ENCODE measurements at places on chromosomes 7 and 10. TPM values are rescaled to one million over a fixed set of nuclear protein-coding genes. Genes with fewer than 3 reads are reported as not detected.

DNA sequence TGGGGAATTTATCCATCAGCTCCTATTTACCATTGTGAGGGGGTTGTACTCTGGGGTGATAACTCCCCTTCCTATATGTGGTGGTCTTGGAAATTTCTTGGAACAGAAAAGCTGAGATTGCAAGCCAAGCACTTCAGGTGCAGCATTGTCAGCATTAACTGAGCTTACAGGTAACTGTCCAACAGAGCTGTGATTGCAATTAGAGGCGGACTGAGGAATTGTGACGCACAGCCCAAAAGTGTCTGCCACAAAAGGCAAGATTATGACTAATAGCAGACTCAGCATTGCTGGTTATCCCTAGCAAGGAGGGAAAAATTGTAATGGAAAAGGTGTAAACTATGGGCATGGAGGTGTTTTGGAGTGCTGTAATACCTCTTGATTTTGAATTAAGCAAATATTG, 126.1 kb upstream of the AGR3 start:
- no peak for DNase-seq

The FLNC gene
- total RNA-seq, result 245 TPM

DNA sequence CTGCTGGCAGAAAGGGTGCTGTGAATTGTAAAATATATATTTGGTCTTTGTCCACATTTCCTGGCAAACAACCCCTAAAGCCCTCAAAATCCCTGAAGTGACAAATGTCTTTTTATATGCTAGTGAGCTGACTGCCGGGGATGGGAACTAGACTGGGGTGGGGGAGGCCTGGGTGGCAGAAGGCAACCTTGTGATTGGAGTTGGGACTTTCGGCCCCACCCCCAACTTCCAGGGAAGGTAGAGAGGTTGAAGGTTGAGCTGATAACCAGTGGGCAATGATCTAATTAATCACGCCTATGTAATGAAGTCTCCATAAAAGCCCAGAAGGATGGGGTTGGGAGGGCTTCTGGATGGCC, 2.7 kb downstream of the EPHA1 start:
- DNase-seq, result no peak

DNA sequence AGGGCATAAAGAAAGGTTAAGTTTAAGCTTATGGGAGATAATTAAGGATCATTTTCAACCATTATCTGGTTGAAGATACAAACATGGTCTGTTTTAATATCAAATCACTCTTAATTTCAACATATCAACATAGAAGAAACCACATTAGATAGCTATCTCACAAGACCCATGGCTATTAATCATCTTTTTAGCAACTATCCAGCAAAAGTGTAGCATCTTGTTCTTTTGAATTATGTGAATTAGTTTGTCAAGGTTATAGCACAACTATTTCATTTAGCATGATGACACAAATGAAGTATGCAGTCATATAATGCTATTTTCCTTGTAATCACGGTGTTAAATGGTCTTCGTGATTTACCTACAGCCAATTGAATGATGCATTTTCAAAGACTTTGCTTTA, 58.9 kb upstream of the PPP1R9A start:
- DNase-seq, result no peak

GRCh38 chr7:139036901-139037300, 1.1 kb upstream of the ZC3HAV1L start:
- no peak for DNase-seq

- DNase-seq, result peak; percentile 63
Observed at GRCh38 chr10:69051710-69052487, 36.0 kb upstream of the SRGN start.

GRCh38 chr7:101237206-101238067, at the start of gene CLDN15:
TSS of gene CLDN15 (minus strand) at chr7:101237802. CDS start at chr7:101237581, 221 bp downstream.
- DNase-seq, result peak; percentile 89

The ADAM12 gene
- total RNA-seq, result 5.5 TPM

DNA sequence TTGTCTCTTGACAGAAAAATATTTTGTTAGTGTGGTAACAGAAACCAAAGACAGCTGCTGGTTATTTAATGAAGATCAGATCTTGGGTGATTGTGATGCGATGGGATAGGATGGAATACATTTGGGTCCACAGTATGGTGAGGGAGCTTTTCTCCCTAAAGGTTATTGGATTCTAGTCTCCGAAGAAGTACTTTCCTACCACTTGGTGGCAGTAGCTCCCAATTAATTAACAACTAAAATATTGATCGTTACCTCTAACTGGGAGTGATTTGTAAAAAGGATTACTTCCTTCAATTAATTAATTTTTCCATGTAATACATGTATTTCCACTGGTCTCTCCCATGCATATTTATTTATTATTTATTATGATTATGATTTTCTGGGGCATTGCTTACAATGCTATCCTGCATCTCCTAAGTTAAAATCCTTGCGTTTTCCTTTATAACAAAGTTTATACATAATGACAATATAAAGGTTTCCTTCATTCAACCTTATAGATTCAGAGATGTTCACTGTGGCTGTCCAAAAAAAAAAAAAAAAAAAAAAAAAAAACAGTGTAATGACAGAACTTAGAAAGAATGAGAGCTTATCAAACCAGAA, 25.6 kb downstream of the TMEM196 start:
- no peak for DNase-seq

The MYL10 gene
- not detected for total RNA-seq

DNA sequence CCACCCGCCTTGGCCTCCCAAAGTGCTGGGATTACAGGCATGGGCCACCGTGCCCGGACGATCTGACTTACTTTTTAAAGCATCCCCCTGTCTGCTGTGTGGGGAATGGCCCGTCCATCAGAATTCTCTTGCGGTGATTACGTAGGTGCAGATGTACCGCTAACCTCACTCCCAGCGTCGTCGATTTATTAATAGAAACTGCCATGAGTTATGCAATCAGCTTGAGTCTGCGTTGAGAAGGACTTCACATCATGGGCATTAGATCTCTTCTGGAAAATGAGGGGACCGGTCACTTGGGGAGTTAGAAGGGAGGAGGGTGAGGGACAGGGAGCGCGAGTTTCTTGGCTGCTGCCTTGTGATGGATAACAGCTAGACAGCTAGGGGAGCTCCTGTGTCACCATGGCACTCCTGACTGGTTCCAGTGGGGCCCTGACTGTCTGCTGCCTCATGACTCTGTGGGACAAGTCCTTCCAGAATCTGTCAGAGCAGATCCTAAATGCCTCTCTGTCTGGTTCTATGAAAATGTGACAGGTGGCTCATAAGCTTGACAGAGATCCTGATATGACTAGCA, 35.2 kb downstream of the POR start:
- DNase-seq, result no peak

Measured in aorta (tissue), 5 donors.